ENCODE measurements at places on chromosomes 5 and 9.

GRCh38 chr5:160651692-160652645 lies 200.0 kb downstream of the ATP10B start:
- no peak for DNase-seq

DNA sequence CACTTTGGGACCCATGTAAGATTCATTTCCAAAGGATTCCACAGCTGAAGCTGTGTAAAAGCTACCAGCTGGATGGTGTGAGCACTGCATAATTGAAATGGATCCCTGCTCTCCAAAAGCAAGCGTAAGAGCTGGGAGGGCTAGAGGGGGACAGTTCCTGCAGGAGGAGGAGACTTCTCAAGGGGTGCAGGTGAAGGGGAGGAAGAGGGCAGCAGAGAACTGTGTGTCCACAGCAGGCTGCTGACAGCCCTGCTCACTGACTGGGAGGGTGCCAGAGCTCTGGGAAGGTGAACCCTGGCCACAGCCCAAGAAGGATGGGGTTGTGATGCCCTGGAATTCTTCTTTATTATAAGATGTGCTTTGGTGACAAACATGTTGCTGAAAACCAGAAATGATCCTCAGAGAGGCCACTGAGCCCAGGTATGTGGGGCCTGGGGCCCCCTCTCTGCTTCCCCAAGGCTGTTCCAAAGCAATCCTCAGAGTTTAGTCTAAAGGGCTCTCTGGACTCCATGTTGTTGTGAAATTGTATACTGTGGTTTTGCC lies 112.8 kb upstream of the SLC25A48 start:
- DNase-seq: no peak

DNA sequence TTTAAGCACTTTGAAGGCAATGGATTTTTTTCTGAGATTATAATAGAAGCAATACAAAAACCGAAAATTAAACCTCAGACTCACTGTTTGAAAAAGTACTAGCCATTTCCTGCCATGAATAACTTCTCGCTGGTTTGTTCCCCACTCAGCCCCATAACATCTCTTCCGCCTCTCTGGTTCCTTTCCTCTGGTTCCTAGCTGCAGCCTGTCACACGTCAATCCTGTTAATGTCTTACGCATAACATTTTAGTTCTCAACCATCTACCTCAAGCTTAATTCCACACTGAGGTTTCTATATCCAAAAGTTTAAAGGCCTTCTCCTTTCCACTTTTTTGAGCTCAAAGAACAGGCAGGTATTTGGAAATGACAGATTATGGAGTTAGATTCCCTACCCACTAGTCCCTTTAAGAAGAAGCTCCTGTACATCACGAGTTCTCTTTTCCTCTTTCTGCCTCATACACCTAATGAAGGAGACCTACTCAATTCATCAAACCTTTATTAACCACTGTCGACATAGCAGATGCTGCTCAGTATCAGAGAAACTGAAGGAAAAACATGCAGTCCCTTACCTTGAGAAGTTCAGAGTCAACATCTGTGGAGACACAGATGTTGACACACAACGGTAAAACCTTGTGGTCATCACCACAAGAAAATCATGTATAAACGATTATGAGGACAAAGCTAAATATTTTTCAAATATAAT lies 243.0 kb upstream of the PTGER4 start:
- DNase-seq: peak; percentile 24

GRCh38 chr9:37104183-37104889 lies 16.0 kb upstream of the ZCCHC7 start:
- DNase-seq: no peak

DNA sequence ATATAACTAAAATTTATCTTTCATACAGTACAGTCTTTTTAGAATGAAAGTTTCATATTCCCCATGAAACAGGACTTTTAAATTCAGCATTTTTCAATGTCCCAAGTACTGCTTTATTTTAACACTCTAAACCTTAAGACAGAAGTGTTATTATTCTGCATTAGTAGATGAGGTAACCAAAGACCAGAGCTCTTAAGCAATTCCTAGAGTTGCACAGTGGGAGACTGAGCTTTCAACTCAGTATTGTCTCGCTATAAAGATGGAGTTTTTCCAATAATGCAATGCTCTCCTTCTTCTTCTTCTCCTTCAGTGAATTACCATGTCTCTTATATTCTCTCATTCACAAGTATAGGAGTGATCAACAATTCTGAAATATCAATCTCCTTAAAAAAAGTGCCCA lies 479.7 kb downstream of the CETN3 start:
- no peak for DNase-seq

DNA sequence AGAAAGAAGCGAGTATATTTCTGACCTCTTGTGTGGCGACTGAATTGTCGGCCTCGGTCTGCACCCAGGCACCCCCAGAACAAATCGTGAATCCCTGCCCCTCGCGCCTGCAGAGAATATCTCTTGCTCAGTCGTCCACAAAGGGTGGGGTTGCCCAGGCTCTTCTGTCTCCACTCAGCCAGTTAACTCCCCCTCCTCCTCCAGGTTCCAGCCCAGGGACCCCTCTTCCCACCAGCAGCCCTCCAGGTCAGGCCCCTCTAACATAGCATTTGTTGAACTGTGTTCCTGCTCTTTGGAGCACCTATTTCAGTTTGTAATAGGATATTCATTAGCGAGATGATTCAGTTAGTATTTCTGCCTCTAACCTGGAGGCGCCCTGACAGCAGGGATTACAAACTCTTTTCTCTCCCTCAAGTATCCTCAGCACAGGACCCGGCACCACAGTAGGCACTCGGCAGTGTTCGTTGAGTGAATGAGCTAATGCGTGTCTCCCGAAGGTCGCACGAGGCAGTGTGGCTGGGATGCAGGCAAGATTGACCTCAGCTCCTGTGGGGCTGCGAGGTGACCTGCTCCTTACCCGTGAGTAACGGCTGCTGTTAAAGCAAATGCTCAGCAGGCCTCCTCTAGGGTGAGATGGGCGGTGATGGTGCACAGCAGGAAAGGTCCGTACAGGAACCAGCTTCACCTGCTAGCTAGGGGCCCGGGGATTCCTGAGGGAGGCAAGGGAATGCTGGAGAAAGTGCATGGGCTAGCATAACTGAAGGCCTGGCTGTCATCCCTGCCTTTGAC lies 25.8 kb downstream of the ZBTB34 start:
- DNase-seq: no peak
